ENCODE measurements at places on chromosomes 5 and 9.

DNA sequence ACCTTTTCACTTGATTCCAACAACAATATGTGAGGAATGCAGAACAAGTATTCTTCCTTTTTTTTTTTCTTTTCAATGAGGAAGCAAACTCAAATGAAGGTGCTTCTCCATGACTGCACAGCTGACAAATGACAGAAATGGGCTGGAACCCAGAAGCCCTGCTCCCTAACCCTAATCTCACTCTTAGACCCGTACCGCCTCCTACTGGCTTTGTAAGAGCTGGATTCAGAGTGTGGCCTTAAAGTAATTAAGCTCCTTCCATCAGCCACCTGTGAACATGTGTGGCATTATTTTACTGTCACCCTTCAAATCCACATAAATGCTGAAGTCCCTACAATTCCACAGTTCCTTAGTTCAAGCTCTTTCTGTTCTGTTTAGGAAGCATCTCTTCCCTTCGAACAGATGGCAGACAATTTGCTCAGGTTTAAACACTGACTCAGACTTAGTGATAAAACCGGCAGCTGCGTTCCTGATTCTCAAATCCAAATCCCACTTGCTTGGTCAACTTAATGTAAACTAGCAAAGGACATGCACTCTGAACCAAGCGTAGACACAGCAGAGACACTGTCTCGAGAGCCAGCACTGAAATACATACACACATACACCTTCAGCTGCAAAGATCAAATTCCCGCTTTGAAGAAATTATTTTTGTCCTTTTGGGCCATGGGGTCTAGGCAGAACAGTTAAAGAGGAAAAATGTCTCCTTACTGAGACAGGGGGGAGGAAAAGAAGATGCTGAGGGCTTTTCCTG lies 316.7 kb upstream of the TLE4 start:
- no peak for DNase-seq

DNA sequence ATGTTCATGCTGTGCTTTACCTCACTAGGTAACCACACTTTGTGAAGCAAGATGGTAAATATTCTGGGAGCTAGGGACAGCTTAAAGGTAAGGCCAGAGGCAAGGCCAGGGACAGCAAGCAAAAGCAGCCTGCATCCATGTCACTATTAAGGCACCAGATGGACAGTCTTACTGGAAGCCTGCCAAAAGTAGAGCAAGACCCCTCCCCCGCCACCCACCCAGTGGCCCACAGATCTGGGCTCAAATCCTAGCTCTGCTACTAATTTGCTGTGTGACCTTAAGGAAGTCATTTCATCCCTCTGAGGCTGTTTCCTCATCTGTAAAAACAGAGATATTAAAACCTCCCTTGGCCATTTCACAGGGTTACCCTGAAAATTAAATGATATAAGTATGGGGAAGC lies 13.2 kb upstream of the ERMP1 start:
- no peak for DNase-seq

- peak; percentile 72 for DNase-seq
Observed at GRCh38 chr5:60507687-60508086, 192.3 kb downstream of the DEPDC1B start.

- no peak for DNase-seq
Observed at GRCh38 chr9:13899924-13900323, 414.0 kb downstream of the NFIB start.

GRCh38 chr5:76553251-76553650 lies 70.0 kb downstream of the F2RL2 start:
- DNase-seq, result no peak

GRCh38 chr9:136784249-136784996 lies 6.7 kb upstream of the TMEM141 start:
- DNase-seq, result no peak

DNA sequence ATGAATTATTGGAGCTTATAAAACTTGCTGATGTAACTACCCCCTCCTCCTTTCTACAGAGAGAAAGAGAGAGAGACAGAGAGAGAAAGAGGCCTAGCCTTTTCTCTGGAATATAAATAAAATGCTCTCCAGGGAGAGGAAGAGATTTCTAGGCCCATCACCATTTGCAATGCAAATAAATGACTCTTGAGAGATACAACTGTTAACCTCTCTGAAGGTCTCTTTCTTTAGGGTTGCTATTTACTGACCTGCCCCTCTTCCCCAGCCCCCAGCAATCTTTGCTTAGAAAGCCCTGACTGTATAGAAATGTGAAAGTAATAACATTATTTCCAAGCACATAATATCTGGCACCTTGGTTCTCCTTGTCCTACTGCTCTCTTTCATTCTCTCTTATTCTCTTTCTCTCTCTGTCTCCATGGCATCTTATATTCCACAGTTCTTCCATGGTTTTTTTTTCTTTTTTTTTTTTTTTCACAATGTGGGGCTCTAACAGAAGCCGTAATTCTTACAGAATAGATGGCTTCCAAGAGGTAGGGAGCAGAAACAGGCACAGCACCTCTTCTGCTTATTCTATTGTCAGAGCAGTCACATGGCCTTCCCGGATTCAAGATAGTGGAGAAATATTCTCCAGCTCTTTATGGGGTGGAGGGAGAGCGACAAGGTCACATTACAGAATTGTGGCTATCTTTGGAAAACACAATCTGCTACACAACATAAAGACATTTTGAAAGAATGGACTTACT lies 1087.9 kb upstream of the NUDT12 start:
- no peak for DNase-seq

GRCh38 chr9:133144904-133145851 lies 18.5 kb downstream of the GBGT1 start:
- DNase-seq, result peak; percentile 29

DNA sequence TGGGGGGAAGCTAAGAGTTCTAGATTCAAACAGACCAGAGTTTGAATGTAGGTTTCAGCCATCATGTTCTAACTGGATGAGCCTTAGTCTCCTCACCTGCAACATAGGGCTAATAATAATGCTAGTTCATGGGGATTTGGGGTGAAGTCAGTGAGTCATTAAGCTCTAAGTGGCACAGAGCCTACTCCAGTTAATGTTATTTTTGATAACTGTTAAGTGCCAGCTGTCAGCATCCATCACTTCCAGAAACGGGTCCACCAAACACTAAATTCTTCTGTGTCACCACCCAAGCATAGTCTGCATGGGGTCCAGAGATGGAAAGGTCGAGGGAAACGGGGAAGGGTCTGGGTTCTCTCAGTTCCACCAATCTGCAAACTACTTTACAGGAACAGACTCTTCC lies 1.8 kb upstream of the TSC1 start:
- no peak for DNase-seq
